ENCODE measurements at places on chromosomes 4 and X. TPM values are rescaled to one million over a fixed set of nuclear protein-coding genes. Genes with fewer than 3 reads are reported as not detected.

The CSAG3 gene
- polyA plus RNA-seq, result not detected

- H3K4me3 ChIP-seq, result no peak overlapping the region
- H3K4me1 ChIP-seq, result peaks cover 12% of the 10 kb centered on the region
- no peak overlapping the region for H3K27ac ChIP-seq
- no peaks in the 10 kb centered on the region for H3K36me3 ChIP-seq
- no peak for DNase-seq
- no peaks in the 10 kb centered on the region for H3K27me3 ChIP-seq
Observed at GRCh38 chrX:259692-260355, 21.4 kb upstream of the PLCXD1 start.

DNA sequence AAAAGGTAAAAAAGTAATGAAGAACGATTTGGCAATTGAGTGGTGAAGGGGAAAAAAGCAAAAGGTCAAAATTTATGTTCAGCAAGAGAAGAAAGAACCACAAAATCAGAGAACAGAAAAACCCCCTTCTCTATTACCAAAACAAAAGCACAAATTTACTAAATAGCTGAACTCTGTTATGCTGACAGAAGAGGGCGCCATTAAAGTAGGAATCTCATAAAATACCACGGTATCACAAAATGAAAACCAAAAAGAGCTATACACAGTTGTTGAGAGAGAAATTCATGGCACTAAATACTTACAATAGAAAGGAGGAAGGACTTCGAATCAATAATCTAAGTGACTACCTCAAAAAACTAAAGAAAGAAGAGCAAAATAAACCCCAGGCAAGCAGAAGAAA, 69.6 kb upstream of the CXorf66 start:
- no peaks in the 10 kb centered on the region for H3K4me1 ChIP-seq
- H3K36me3 ChIP-seq, result no peaks in the 10 kb centered on the region
- no peak for DNase-seq
- H3K27ac ChIP-seq, result no peak overlapping the region
- H3K4me3 ChIP-seq, result no peak overlapping the region

- H3K36me3 ChIP-seq, result no peaks in the 10 kb centered on the region
- no peaks in the 10 kb centered on the region for H3K27me3 ChIP-seq
- no peak overlapping the region for H3K4me3 ChIP-seq
- peaks cover 11% of the 10 kb centered on the region for H3K4me1 ChIP-seq
Observed at GRCh38 chr4:83574247-83574646, 38.3 kb downstream of the GPAT3 start.

The DMRTC1 gene
- not detected for polyA plus RNA-seq

The MEPE gene
- not detected for polyA plus RNA-seq

- no peak for DNase-seq
- H3K27ac ChIP-seq, result peak overlapping the region; percentile 15
- H3K27me3 ChIP-seq, result no peaks in the 10 kb centered on the region
- peak overlapping the region; percentile 92 for H3K4me3 ChIP-seq
Observed at GRCh38 chr4:70902577-70903290, 565 bp downstream of the MOB1B start.

DNA sequence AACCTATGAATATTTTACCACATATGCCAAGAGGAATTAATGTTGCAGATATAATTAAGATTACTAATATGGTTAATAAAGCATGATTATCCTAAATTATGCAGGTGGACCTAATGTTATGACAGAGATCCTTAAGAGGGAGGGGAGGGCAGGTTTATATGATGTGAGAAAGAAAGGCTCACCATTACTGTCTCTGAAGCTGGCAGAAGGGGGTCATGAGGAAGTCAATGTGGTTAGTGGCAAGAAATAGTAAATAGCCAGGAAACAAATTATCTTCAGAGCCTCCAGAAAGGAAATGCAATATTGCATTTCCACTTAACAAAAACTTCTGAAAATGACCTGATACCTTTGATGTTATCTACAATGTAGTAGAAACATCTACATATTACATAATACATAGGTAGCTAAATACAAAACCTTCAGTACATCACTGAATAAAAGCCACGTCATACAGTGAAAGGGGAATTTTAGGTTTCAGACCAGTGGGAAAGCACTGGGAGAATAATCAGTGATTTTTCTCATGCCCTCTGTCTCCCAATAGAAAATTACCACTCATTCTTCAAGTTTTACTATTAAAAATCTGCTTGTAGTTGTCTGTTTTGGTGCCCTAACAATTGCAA, 609.2 kb downstream of the SPOCK3 start:
- no peak for DNase-seq
- no peaks in the 10 kb centered on the region for H3K4me1 ChIP-seq
- no peak overlapping the region for H3K4me3 ChIP-seq
- no peaks in the 10 kb centered on the region for H3K27me3 ChIP-seq
- no peaks in the 10 kb centered on the region for H3K36me3 ChIP-seq

GRCh38 chrX:5788910-5789309, 439.8 kb downstream of the NLGN4X start:
- H3K27me3 ChIP-seq, result no peaks in the 10 kb centered on the region
- H3K36me3 ChIP-seq, result no peaks in the 10 kb centered on the region
- no peak overlapping the region for H3K27ac ChIP-seq
- H3K4me3 ChIP-seq, result no peak overlapping the region

GRCh38 chrX:111095974-111096895, at the start of gene PAK3:
TSS of gene PAK3 (plus strand) at chrX:111096191. CDS start at chrX:111123104, 26,913 bp downstream.
- no peak for DNase-seq
- H3K27ac ChIP-seq, result no peak within 1 kb of the TSS
- peak within 1 kb of the TSS; percentile 42 for H3K4me3 ChIP-seq
- no peaks in the 10 kb centered on the region for H3K4me1 ChIP-seq

- no peak overlapping the region for H3K4me3 ChIP-seq
- peak; percentile 83 for DNase-seq
- H3K4me1 ChIP-seq, result peaks cover 2% of the 10 kb centered on the region
- no peak overlapping the region for H3K27ac ChIP-seq
Observed at GRCh38 chrX:155819966-155820491, 61.1 kb upstream of the VAMP7 start.

GRCh38 chr4:85496933-85497332, 22.0 kb downstream of the ARHGAP24 start:
- DNase-seq, result peak; percentile 60
- no peaks in the 10 kb centered on the region for H3K36me3 ChIP-seq
- H3K27me3 ChIP-seq, result no peaks in the 10 kb centered on the region
- no peak overlapping the region for H3K4me3 ChIP-seq
- peaks cover 28% of the 10 kb centered on the region for H3K4me1 ChIP-seq
- H3K27ac ChIP-seq, result peak overlapping the region; percentile 50

The VCX3B gene
- not detected for polyA plus RNA-seq

- no peak overlapping the region for H3K27ac ChIP-seq
- no peak for DNase-seq
- H3K27me3 ChIP-seq, result no peaks in the 10 kb centered on the region
- no peaks in the 10 kb centered on the region for H3K36me3 ChIP-seq
Observed at GRCh38 chr4:114057746-114058145, 78.3 kb upstream of the ARSJ start.

The ZNF185 gene
- 48.6 TPM for polyA plus RNA-seq

The NOX1 gene
- polyA plus RNA-seq, result not detected

- H3K4me3 ChIP-seq, result no peak overlapping the region
- H3K36me3 ChIP-seq, result no peaks in the 10 kb centered on the region
- H3K4me1 ChIP-seq, result no peaks in the 10 kb centered on the region
Observed at GRCh38 chr4:109846395-109847098, 1.4 kb upstream of the LRIT3 start.

- no peak for DNase-seq
- H3K4me3 ChIP-seq, result no peak overlapping the region
- no peaks in the 10 kb centered on the region for H3K36me3 ChIP-seq
- peaks cover 4% of the 10 kb centered on the region for H3K27me3 ChIP-seq
Observed at GRCh38 chr4:11365039-11365438, 63.7 kb downstream of the HS3ST1 start.

The CCSER1 gene
- 1.4 TPM for polyA plus RNA-seq

The ESX1 gene
- not detected for polyA plus RNA-seq

DNA sequence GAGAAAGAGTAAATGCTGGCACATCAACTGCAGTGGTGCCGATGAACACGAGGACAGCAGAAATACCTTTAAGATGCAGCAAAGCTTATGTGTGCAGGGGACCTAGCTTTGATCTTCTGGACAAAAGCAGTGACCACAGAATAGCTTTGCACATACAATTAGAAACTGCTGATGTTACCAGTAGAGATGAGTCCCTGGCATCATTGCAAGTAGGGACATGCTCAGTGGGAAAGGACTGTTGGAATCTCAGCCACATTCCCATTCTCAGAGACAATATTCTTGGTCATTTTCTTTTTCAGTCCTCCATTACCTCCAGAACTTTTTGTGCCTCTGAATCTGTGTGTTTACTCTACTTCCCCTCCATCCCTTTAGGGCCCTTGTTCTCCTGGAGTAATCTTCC, 16.9 kb upstream of the PDLIM3 start:
- no peak for DNase-seq
- H3K27me3 ChIP-seq, result no peaks in the 10 kb centered on the region
- H3K27ac ChIP-seq, result no peak overlapping the region
- H3K4me3 ChIP-seq, result no peak overlapping the region
- no peaks in the 10 kb centered on the region for H3K36me3 ChIP-seq

DNA sequence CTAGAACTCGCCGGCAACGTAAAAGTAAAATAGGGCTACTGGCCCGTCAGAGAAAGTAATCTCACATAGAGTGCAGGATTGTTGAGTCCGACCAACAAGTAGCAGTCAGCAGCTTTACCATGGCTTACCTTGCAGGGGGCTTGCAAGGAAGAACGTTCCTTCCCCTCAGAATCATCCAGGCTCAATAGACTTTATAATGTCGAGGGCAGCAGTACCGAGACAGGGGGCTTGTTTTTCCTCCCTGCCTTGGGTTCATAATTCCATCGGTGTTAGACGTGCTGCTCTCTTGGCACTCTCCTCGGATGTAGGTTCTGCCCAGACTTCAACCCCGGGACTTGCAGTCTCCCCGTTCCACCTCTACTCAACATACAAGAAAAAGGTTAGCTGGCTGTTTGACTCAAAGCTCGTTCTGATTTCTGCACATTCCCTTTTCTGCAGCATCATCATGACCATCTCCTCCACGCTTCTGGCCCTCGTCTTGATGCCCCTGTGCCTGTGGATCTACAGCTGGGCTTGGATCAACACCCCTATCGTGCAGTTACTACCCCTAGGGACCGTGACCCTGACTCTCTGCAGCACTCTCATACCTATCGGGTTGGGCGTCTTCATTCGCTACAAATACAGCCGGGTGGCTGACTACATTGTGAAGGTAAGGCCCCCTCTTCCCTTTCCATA, 1.5 kb downstream of the SLC10A4 start:
- no peak overlapping the region for H3K4me3 ChIP-seq
- no peaks in the 10 kb centered on the region for H3K36me3 ChIP-seq
- peaks cover 54% of the 10 kb centered on the region for H3K27me3 ChIP-seq
- H3K4me1 ChIP-seq, result no peaks in the 10 kb centered on the region
- DNase-seq, result no peak

- no peak overlapping the region for H3K4me3 ChIP-seq
- no peaks in the 10 kb centered on the region for H3K27me3 ChIP-seq
- H3K36me3 ChIP-seq, result no peaks in the 10 kb centered on the region
- H3K27ac ChIP-seq, result no peak overlapping the region
Observed at GRCh38 chr4:78622253-78622979, 70.8 kb downstream of the ANXA3 start.

DNA sequence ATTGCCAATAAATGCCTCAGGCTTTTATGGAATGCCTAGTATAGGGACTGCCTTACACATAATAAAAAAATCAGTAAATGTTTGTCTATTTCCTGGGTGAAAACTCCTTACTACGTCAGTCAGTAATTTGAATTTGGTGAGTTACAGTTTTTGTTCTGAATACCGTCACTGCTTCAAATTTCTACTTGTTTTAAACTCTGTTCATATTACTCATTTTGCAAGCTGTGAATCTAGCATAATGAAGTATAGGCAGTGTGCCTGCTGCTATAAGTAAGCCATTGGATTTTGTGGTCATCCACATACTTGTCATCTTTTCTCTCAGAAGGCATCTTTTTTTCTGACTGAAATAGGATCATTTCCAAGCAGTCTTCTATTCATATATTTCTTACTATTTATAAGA, 43.1 kb downstream of the SYNPO2 start:
- H3K4me3 ChIP-seq, result no peak overlapping the region
- DNase-seq, result no peak
- H3K27ac ChIP-seq, result no peak overlapping the region
- H3K27me3 ChIP-seq, result no peaks in the 10 kb centered on the region

- peaks cover 13% of the 10 kb centered on the region for H3K4me1 ChIP-seq
- no peak overlapping the region for H3K27ac ChIP-seq
- no peaks in the 10 kb centered on the region for H3K36me3 ChIP-seq
Observed at GRCh38 chrX:16018291-16018690, 105.1 kb upstream of the GRPR start.

The ALB gene
- polyA plus RNA-seq, result not detected

The MAP7D3 gene
- polyA plus RNA-seq, result 9.7 TPM

DNA sequence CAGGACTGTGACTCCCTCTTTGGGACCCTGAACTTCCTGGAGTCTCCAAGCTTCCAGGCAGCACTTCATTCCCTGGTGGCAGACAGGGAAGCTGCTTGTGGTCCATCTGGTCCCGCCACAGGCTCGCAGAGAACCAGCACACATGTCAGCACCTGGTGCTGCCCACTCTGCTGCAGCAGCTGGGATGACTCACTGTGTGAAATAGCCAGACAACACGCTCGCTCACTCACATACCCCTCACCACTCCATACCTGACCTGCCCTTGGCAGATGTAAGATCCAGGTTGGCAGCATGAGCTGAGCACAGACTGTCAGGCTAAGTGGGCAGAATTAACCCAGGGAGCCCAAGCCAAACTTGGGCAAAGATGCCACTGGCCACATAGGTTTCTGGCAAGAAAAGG, 613.5 kb downstream of the PCDH18 start:
- no peaks in the 10 kb centered on the region for H3K27me3 ChIP-seq
- H3K4me1 ChIP-seq, result no peaks in the 10 kb centered on the region
- H3K27ac ChIP-seq, result no peak overlapping the region
- no peaks in the 10 kb centered on the region for H3K36me3 ChIP-seq
- DNase-seq, result no peak

GRCh38 chr4:80139671-80140070, 57.6 kb upstream of the PRDM8 start:
- H3K27ac ChIP-seq, result no peak overlapping the region
- H3K36me3 ChIP-seq, result no peaks in the 10 kb centered on the region
- DNase-seq, result no peak
- H3K4me3 ChIP-seq, result no peak overlapping the region
- peaks cover 27% of the 10 kb centered on the region for H3K4me1 ChIP-seq

DNA sequence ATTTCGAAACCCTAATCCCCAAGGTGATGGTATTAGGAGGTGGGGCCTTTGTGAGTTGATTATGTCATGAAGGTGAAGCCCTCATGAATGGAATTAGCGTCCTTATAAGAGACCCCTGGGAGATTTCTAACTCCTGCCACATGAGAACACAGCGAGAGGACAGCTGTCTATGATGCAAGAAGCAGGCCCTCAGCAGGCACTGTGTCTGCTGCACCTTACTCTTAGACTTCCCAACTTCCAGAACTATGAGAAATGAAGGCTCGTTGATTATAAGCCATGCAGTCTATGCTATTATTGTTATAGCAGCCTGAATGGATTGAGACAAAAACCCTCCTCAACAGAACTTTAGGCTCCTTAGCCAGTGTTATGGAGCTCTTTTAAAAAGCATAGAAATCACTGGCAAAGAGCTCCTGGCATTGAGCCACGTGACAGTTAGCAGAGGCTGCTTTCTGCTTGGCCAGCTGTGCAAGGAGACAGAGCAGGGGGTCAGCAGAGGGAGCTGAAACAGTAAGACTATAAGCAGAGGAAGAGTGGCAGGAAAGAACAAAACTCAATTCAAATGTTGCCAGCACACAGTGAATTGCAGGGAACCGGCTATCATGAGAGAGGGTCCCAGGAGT, 219.2 kb upstream of the FAT1 start:
- H3K27ac ChIP-seq, result no peak overlapping the region
- no peak overlapping the region for H3K4me3 ChIP-seq
- no peaks in the 10 kb centered on the region for H3K4me1 ChIP-seq

- no peak overlapping the region for H3K4me3 ChIP-seq
- no peaks in the 10 kb centered on the region for H3K27me3 ChIP-seq
- peaks cover 3% of the 10 kb centered on the region for H3K4me1 ChIP-seq
- no peak for DNase-seq
Observed at GRCh38 chrX:17567187-17567586, 170.1 kb upstream of the SCML1 start.

All from keratinocyte (primary cell).